Cardiac muscle cell (in vitro differentiated cells and primary cell): ENCODE measurements at places on chromosomes 16 and 17. TPM values are rescaled to one million over a fixed set of nuclear protein-coding genes. Genes with fewer than 3 reads are reported as not detected.

Gene UMOD
- total RNA-seq = not detected in 2 replicates

Gene MMP15
- total RNA-seq = 391 and 473 TPM in 2 replicates

Gene SLC43A2
- 3.0 and 5.3 TPM in 2 replicates for total RNA-seq

Gene CCL16
- not detected in 2 replicates for total RNA-seq

Gene VAT1L
- total RNA-seq = 1.5 and 2.4 TPM in 2 replicates

- peak overlapping the region; percentile 73 for H3K27ac ChIP-seq
- peak; percentile 43 for DNase-seq
- H3K4me3 ChIP-seq = no peak overlapping the region
These were observed 18.6 kb downstream of the FOXN1 start for GRCh38 chr17:28524476-28525424.

DNA sequence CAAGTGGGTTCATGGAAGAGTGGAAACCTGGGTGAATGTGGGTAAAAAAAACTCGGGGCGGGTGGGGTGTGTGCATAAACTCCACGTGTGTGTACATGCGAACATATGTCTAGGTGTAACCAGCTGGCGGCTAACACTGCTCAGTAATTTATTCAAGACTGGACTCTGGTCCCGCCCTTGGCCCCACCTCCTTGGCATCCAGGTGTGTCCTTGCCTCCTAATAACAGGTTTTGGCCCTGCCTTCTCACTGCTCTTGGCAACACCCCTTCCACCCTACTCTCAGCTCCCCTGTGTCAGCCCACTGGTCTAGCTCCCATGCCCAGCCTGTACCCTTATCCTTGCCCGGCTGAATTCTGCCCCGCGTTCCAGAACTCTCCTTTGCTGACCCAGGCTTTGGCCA is 8.3 kb downstream of the FLII start:
- H3K27me3 ChIP-seq = no peaks in the 10 kb centered on the region
- H3K27ac ChIP-seq = no peak overlapping the region
- no peak for DNase-seq
- H3K36me3 ChIP-seq = peaks cover 51% of the 10 kb centered on the region
- no peak overlapping the region for H3K4me3 ChIP-seq

GRCh38 chr16:88088161-88088581 is 136.9 kb downstream of the BANP start:
- no peak overlapping the region for H3K4me3 ChIP-seq
- no peak for DNase-seq
- H3K27ac ChIP-seq = no peak overlapping the region
- no peaks in the 10 kb centered on the region for H3K4me1 ChIP-seq
- no peaks in the 10 kb centered on the region for H3K36me3 ChIP-seq
- H3K27me3 ChIP-seq = no peaks in the 10 kb centered on the region

DNA sequence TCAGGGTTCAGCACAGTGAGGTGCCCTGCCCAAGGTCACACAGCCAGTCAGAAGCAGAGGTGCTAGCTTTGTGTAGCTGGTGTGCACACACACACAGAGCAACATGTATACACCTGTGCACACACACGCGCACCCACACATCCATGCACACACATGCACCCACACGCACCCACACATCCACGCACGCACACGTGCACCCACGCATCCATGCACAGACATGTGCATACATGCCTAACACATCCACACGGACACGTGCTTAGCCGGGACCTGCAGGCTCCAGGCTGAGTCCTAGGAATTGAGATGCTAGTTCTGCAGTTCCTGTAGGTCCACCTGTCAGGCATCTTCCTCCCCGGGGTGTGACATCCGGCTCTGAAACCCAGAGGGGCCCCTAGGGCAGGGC is 13.0 kb upstream of the DPEP1 start:
- no peaks in the 10 kb centered on the region for H3K36me3 ChIP-seq
- no peaks in the 10 kb centered on the region for H3K27me3 ChIP-seq
- no peak overlapping the region for H3K4me3 ChIP-seq
- peaks cover 24% of the 10 kb centered on the region for H3K4me1 ChIP-seq

DNA sequence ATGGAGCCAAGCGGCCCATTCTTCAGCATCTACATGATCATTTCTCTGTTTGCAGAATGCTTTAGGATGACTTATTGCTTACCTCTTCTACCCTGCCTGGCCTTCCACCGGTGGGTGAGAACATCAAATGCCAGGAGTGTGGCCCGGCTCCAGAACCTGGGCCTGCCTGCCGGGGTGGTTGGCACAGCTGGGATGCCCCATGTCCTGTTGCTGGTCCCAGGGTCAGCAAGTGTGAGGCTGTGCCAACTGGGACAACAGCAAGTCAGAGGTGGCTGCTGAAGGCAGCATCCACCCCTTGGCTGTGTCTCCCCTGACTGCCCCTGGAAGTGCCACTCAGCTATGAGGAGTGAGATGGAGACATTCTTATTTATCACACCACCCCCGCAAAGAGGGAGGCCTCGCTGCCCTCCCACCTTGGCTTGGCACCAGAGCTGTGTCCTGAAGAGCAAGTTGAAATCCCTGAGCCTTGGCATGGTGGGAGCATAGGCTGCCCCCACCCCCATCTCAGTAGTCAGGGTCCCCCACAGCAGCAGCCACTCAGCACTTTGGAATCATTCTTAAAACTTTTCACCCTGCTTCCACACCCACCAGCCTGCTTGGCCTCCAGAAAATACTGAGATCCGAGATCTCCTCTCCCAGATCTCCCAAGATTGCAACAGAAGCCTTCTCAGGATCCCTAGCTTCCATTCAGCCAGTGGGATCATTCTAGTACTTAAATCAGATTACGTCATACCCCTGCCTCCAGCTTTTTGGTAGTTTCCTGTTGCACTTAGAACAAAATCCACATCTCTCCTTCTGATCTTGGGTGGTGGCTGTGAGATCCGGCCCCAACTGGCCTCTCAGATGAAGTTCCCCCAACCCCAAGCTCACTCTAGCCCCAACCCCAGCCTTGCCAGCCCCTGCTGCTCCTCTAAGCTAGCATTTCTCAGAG is 127.5 kb downstream of the SOCS1 start:
- peaks cover 12% of the 10 kb centered on the region for H3K4me1 ChIP-seq
- peaks cover 2% of the 10 kb centered on the region for H3K36me3 ChIP-seq
- H3K27me3 ChIP-seq = no peaks in the 10 kb centered on the region
- no peak overlapping the region for H3K27ac ChIP-seq
- H3K4me3 ChIP-seq = no peak overlapping the region
- no peak for DNase-seq

- H3K4me1 ChIP-seq = no peaks in the 10 kb centered on the region
- H3K27me3 ChIP-seq = no peaks in the 10 kb centered on the region
- no peak overlapping the region for H3K4me3 ChIP-seq
These were observed 164.5 kb upstream of the CHMP6 start for GRCh38 chr17:80826955-80827645.

DNA sequence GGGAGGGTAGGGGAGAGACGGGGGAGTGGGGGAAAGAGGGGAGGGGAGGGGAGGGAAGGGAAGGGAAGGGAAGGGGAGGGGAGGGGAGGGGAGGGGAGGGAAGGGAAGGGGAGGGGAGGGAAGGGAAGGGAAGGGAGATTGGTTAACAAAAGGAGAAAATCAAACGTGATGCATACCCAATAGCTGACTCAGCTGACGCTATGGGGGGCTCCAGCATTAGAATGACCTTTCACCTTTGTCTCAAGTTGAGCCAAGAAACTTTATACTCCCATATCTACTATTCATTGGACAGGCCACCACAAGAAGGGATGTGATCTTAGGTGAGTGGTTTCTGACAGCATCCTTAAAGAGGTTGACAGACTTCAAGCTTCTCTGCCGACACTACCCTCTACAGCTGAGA is 432.8 kb upstream of the CDH5 start:
- H3K4me3 ChIP-seq = no peak overlapping the region
- H3K36me3 ChIP-seq = no peaks in the 10 kb centered on the region
- no peaks in the 10 kb centered on the region for H3K27me3 ChIP-seq
- no peak overlapping the region for H3K27ac ChIP-seq
- no peak for DNase-seq

GRCh38 chr17:19708431-19709175 is 7.8 kb downstream of the SLC47A2 start:
- H3K27ac ChIP-seq = no peak overlapping the region
- H3K36me3 ChIP-seq = no peaks in the 10 kb centered on the region
- peaks cover 38% of the 10 kb centered on the region for H3K4me1 ChIP-seq
- DNase-seq = no peak

DNA sequence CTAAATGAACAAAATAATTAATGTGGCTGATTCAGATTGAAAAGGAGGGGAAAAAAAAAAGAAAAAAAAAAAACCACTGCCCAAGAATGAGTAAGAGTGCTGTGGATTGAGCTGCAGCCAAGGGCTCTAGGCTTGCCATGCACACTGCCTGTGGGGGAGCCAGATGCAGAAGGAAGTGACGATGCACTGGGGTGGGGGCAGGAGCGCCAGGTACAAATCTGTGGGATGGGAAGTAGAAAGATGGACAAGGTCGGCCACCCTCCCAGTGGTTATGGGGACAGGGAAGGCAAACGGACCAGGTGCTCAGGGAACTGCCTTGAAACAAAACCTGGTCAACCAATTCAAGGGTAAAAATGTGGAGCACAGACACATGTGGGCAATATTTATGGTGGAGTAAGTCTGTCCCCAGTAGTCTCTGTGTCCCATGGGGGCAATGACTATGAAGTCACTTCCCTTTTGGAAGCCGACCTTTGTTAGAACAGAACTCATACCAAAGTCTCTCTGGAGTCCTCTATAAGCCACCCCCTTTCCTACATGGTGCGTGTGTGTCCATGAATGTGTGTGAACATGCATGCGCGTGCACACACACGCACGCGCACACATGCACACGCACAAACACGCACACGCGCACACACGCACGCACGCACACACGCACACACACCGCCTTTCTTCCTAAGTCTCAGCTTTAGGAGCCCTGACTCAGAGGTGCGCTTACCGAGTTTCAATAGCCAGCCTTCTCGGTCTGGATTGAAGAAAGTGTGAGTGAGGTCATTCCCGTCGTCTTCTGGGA is 84.3 kb downstream of the CYTH1 start:
- no peak overlapping the region for H3K4me3 ChIP-seq
- peaks cover 27% of the 10 kb centered on the region for H3K36me3 ChIP-seq
- peaks cover 4% of the 10 kb centered on the region for H3K4me1 ChIP-seq

DNA sequence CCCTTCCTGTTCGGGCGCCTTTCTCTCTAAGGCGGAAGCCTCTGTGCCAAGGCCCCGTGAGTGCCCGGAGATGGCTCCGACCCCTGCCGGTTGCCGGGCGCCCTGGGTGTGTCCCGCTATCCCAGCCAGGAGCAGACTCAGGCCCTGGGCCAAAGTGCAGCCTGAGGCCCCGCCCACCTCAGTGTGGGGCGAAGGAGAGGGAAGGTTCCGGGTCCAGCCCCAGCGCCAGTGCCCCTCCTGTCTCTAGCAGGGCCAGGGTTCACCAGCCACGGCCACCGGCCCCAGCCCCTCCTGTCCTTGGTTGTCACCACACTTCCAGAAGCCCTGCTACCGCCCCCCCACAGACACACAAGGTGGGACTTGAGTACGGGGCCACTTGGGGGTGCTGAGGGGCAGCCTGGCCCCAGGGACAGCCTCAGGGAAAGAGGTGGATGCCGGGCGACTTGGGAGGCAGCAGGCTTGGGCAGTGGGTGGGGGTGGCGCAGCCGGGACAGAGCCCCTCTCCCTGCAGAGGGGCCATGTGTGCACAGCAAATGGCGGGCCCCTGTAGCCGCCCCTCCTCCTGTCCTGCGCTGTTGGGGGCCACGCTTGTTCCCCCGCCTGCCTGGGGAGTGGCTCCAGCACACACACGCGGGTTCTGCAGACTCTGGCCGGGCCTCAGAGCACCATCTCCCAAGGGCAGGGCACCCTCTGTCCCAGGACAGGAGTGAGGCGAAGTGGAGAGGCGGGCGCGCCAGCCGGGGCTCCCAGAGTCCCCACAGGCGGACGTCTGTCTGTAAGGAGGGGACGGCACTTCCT is 6.0 kb downstream of the C1QTNF8 start:
- DNase-seq = no peak
- no peak overlapping the region for H3K4me3 ChIP-seq
- H3K27ac ChIP-seq = peak overlapping the region; percentile 56
- H3K27me3 ChIP-seq = no peaks in the 10 kb centered on the region

GRCh38 chr17:74678541-74678940 is 34.2 kb downstream of the CD300LF start:
- H3K4me3 ChIP-seq = no peak overlapping the region
- no peak for DNase-seq
- H3K27ac ChIP-seq = no peak overlapping the region
- no peaks in the 10 kb centered on the region for H3K36me3 ChIP-seq
- peaks cover 14% of the 10 kb centered on the region for H3K4me1 ChIP-seq
- peaks cover 22% of the 10 kb centered on the region for H3K27me3 ChIP-seq

- no peak for DNase-seq
- H3K4me1 ChIP-seq = peaks cover 27% of the 10 kb centered on the region
- no peak overlapping the region for H3K4me3 ChIP-seq
- peaks cover 44% of the 10 kb centered on the region for H3K27me3 ChIP-seq
- no peaks in the 10 kb centered on the region for H3K36me3 ChIP-seq
- H3K27ac ChIP-seq = no peak overlapping the region
These were observed 3.0 kb downstream of the SOX9 start for GRCh38 chr17:72123530-72124437.

GRCh38 chr17:48351911-48352332 is 78.1 kb downstream of the SKAP1 start:
- no peaks in the 10 kb centered on the region for H3K36me3 ChIP-seq

GRCh38 chr17:38750312-38751121 is 2.0 kb upstream of the PSMB3 start:
- no peaks in the 10 kb centered on the region for H3K27me3 ChIP-seq
- no peak for DNase-seq
- peak overlapping the region; percentile 59 for H3K27ac ChIP-seq
- H3K4me3 ChIP-seq = peak overlapping the region; percentile 97

DNA sequence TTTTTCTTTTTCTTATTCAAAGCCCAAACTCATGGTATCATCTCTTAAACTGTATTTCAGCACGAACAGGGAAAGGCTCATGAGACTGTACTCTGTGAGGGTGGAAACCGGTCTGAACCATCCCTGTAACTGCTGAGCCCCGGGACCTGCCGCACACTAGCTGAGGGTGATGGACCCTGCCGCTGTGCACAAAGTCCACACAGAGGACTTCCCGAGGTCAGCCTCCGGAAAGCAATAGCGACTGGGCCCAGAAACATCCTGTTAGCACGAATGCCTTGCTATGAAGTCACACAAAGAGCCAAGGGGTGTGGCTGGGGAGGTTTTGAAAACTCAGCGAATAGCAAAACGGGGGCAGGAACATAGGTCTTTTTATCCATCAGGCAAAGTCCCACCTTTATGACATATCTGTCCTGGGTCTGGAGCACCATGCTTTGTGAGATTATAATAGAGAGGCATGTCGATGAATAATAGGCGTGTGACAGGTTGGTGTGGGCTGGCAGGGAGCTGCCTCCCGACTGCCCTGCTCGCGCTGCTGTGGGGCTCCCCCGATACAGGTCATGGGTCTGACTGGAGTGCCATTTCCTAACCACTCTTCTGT is 33.4 kb downstream of the CDK5R1 start:
- peak; percentile 16 for DNase-seq
- peak overlapping the region; percentile 40 for H3K4me3 ChIP-seq
- no peaks in the 10 kb centered on the region for H3K36me3 ChIP-seq
- no peaks in the 10 kb centered on the region for H3K27me3 ChIP-seq
- H3K27ac ChIP-seq = no peak overlapping the region

DNA sequence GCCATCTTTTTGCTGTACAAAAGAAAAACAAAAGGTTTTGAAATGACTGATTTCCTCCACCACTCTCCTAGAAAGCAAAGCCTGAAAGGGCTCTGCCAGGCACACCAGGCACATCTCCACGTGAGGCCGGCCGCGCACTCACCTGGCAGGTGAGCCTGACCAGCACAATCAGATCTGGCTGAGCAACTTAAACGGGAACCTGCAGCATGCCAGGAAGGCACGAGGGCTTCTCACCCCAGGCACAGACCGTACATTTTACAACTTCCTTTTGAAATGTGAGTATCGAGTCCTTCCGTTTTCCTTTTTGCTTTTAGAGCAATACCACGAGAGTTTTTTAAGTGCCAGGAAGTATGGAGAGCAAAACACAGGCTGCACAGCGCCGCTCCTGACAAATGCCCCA is 22.5 kb downstream of the SLC38A10 start:
- no peak for DNase-seq
- no peaks in the 10 kb centered on the region for H3K27me3 ChIP-seq
- no peak overlapping the region for H3K27ac ChIP-seq
- H3K36me3 ChIP-seq = peaks cover 12% of the 10 kb centered on the region
- H3K4me3 ChIP-seq = no peak overlapping the region
